ENCODE measurements at places on chromosomes 3 and 15.
A peak's percentile ranks its signal among the peaks of the same experiment; 100 is the strongest.

DNA sequence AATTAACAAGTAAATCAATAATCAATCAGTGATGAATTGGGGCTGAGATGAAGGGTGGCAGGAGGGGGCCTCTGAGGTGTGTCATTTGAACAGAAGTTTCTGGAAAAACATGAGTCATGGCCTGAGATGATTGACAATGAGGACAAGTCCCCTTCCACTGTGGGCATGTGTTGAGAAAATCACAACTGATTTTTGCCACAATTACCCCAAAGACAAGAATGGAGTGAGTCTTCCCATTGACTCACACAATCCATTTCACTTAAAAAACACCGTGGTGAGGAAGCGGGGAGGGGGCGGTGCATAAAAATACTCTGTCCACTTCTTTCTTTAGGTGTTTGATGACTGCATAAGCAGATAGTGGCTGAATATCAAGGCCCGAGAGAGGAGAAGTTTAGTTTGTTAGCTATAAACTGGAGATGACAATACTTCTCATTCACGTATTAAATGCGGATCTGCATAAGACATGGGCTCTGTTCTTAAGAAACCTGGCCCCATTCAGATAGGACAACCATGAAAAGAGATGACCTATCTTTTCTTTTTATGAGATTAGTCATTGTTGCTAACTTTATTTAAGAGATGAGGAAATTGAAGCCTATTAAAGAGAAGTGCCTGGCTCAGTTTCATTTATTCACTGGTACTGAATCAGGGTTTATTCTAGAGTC, 34.7 kb downstream of the SHC4 start:
- no peak overlapping the region for H3K27ac ChIP-seq
- peaks cover 4% of the 10 kb centered on the region for H3K4me1 ChIP-seq

- H3K4me3 ChIP-seq = no peak overlapping the region
- H3K36me3 ChIP-seq = no peaks in the 10 kb centered on the region
- no peaks in the 10 kb centered on the region for H3K27me3 ChIP-seq
- H3K27ac ChIP-seq = no peak overlapping the region
- H3K4me1 ChIP-seq = no peaks in the 10 kb centered on the region
Observed at GRCh38 chr15:29207758-29208108, 61.9 kb downstream of the NSMCE3 start.

DNA sequence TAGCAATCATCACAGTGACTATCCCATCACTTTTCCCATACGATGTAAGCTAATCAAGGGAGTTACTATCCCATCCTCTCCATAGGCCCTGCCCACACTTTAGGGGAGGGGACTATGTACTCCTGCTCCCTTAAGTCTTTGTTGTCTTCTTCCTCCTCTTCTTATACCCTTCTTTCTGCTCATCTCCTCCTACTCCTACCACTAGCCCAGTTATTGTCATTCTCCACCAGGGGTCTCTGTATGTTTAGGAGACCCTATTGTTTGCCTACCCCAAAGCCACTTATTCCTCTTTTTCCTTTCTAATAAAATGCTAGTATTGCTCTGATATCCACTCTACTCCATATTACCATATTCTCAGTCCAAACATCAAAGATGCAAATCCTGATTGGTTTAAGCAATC, 27.8 kb downstream of the STAC start:
- no peaks in the 10 kb centered on the region for H3K36me3 ChIP-seq
- no peak overlapping the region for H3K27ac ChIP-seq
- H3K4me1 ChIP-seq = peaks cover 7% of the 10 kb centered on the region

DNA sequence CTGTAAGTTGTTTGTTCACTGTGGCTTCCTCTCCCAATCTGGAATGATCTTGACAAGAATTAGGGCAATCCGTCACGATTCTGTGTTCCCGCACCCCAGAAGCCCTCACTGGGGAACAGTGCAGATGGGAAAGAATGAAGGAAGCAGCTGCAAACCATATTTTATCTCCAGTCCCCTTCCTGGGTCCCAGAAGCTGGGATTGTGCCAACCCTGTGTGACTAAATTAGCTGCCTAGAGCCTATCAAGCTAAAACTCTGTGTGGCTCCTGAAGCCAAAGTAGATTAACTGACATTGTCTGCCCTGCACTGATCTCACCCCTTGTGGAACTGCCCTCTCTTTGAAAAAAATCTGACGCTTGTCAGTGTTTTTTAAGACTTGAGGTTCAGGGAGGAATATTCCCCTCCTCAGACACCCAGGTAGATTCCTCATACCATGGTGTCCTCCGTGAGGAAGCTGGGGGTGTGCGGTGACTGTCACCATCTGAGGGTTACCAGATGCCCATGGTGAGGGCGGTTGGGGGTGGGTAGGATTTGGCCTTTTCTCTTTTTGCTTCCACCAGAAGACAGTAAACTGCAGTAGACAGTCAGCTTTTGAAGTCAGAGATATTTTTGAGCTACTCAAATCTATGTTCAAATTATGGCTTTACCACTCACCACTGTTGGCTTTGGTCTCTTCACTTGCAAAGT, 358.3 kb upstream of the TPM1 start:
- H3K4me3 ChIP-seq = no peak overlapping the region
- no peaks in the 10 kb centered on the region for H3K27me3 ChIP-seq
- H3K4me1 ChIP-seq = no peaks in the 10 kb centered on the region
- H3K36me3 ChIP-seq = no peaks in the 10 kb centered on the region
- DNase-seq = no peak

- H3K27me3 ChIP-seq = no peaks in the 10 kb centered on the region
- no peak for DNase-seq
- no peaks in the 10 kb centered on the region for H3K36me3 ChIP-seq
Observed at GRCh38 chr15:78740904-78741274, 70.4 kb downstream of the ADAMTS7 start.

- H3K4me3 ChIP-seq = no peak overlapping the region
- DNase-seq = no peak
- H3K4me1 ChIP-seq = no peaks in the 10 kb centered on the region
- H3K27me3 ChIP-seq = no peaks in the 10 kb centered on the region
- peaks cover 5% of the 10 kb centered on the region for H3K36me3 ChIP-seq
Observed at GRCh38 chr15:100986158-100986896, 67.2 kb downstream of the LRRK1 start.

- no peaks in the 10 kb centered on the region for H3K4me1 ChIP-seq
- no peak overlapping the region for H3K4me3 ChIP-seq
- peak; percentile 36 for DNase-seq
- peaks cover 48% of the 10 kb centered on the region for H3K36me3 ChIP-seq
- H3K27ac ChIP-seq = no peak overlapping the region
- no peaks in the 10 kb centered on the region for H3K27me3 ChIP-seq
Observed at GRCh38 chr15:39591141-39591895, 10.4 kb downstream of the THBS1 start.

- DNase-seq = no peak
- H3K36me3 ChIP-seq = no peaks in the 10 kb centered on the region
- no peak overlapping the region for H3K4me3 ChIP-seq
Observed at GRCh38 chr15:49041426-49041825, 4.8 kb downstream of the SECISBP2L start.

GRCh38 chr3:108407886-108408285, 102.5 kb downstream of the MYH15 start:
- H3K27me3 ChIP-seq = no peaks in the 10 kb centered on the region
- DNase-seq = no peak
- no peak overlapping the region for H3K4me3 ChIP-seq
- H3K36me3 ChIP-seq = no peaks in the 10 kb centered on the region
- H3K4me1 ChIP-seq = peaks cover 13% of the 10 kb centered on the region
- no peak overlapping the region for H3K27ac ChIP-seq

DNA sequence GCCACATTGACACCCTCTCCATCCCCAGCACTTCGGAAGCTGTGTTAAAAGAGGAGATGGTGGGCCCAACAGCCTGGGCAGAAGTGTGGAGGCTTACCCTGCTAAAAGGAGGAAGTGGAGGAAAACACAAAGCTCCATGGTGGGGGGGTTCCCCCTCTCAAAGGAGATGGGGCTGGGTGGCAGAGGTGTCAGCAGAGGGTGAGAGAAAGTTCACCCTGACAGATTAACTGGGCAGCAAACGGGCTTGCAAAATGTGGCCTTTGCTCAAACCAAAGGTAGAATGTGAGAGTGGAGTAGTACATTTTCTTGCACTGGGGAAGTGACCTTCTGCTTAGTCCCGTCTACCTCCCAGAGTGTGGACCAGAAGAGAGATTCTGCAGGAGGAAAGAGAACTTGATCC, 44.7 kb downstream of the MYO1E start:
- peaks cover 2% of the 10 kb centered on the region for H3K36me3 ChIP-seq
- DNase-seq = no peak
- no peak overlapping the region for H3K27ac ChIP-seq
- H3K27me3 ChIP-seq = no peaks in the 10 kb centered on the region
- H3K4me1 ChIP-seq = no peaks in the 10 kb centered on the region

DNA sequence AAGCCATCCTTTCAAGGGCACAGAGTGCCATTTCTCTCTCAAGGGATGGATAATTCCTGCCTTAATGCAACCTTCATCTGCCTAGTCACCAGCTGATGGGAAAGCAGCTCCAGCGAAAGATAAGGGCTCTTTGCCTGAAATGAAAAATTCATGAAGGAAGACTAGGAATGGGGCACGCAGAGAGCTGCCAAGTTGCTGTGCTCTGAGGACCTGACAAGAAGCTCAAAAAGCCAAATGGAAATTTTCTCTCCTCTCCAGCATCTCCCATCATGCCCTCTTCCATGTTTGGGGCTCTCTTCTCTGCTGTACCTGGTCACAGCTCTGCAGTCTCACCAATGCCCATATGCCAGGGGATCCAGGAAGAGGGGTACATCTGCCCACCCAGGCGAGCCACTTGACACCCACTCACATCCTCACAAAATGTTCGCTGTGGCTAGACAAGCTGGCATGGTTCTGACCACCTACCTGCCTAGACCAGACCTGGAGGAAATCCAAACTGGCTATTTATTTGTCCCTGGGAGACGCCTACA, 29.3 kb upstream of the ABHD2 start:
- no peaks in the 10 kb centered on the region for H3K4me1 ChIP-seq
- H3K27me3 ChIP-seq = peaks cover 7% of the 10 kb centered on the region
- no peak overlapping the region for H3K4me3 ChIP-seq
- no peaks in the 10 kb centered on the region for H3K36me3 ChIP-seq
- no peak for DNase-seq

DNA sequence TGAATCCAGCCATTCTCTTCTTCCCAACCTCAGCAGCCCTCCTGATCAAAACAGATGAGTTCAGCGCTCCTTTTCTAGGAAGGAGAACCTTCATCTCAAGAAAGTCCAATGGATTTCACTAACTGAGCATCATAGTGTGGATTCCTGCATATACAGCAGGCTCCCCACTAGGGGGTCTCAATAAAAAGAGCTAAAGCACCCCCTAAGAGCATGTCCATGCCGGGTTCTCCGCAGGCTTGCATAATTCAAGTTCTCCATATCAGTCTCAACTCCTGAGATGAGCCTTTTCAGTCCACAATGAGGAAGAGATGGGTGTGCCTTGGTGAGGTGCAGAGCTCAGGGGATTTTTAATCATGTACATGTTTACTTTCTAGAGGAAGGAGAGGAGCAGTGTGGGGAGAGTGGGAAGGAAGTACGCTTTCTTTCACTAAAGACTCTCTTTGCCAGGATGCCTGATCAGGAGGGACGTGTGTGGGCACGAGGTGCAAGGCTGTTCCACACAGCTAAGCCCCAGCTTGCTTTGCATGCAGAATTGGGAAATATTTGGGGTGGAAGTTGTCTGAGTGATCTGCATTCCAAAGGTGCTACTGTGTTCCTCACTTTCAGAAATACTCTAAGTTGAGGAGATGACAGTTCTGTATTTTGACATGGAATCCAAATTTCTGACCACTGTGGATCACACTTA, 563.5 kb downstream of the OCA2 start:
- H3K36me3 ChIP-seq = no peaks in the 10 kb centered on the region
- H3K4me1 ChIP-seq = peaks cover 8% of the 10 kb centered on the region
- no peak overlapping the region for H3K4me3 ChIP-seq
- no peak overlapping the region for H3K27ac ChIP-seq
- peak; percentile 1 for DNase-seq

DNA sequence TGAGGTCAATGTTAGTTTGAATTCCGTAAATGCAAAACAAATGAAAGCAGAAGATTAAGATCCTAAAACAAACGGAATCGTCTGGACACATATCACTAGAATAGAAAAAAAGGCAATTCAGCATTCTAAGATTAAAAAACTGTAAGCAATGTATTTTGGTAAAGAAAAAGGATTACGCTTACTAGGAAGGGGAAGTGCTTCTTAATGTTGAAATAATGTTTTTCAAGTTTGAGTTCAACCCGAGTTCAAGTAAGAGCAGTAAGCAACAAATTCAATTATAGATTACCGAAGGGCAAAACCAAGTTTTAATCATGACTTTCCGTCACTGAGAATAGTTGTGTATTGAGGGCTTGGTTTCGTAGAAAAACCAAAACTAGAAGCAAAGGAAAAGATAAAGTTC, 637 bp downstream of the CIP2A start:
- H3K36me3 ChIP-seq = no peaks in the 10 kb centered on the region
- peak overlapping the region; percentile 78 for H3K4me3 ChIP-seq
- no peaks in the 10 kb centered on the region for H3K27me3 ChIP-seq
- DNase-seq = no peak

DNA sequence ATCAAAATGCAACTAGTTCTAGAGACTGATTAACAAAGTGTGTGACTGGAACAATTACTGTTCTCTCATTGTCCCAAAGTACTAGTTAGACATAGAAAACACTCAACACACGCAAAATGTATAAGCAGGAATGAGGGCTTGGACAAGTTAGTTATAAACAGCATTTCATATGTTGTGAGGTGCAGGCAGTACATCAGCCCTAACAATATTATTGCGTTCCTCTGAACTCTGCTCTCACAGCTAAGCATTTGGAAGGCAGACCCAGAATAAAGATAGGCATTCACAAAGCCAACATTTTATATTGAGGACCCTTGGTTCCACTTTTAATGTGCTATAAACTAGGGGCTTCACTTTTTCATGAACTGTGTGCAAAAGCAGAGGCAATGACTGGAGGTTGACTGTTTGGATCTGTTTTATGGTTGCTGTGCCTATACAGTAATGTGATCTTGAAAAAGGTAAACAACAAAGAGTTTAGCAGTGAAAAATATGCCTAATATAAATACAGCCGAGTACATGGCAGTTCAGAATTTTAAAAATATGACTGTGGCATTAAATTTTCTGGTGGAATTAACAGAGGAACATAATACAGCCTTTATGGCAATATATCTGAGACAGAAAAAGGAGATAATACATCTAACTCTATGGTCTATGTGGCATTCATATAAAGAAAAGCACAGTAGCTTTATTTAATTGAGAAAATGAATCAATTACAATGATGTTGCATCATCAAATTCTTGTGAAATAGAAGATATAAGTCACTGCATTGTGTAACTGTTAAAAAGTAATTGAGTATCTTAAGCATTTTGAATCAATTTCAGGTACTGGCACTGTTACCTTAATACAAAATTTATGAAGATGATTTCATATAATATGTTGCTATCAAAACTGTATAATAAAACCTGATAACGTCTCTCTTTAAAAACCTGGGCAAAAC, 80.0 kb upstream of the SKOR1 start:
- peak overlapping the region; percentile 76 for H3K27ac ChIP-seq
- DNase-seq = no peak
- H3K4me3 ChIP-seq = no peak overlapping the region
- no peaks in the 10 kb centered on the region for H3K36me3 ChIP-seq
- peaks cover 29% of the 10 kb centered on the region for H3K4me1 ChIP-seq
